ENCODE measurements at places on chromosomes 16 and 17.

DNA sequence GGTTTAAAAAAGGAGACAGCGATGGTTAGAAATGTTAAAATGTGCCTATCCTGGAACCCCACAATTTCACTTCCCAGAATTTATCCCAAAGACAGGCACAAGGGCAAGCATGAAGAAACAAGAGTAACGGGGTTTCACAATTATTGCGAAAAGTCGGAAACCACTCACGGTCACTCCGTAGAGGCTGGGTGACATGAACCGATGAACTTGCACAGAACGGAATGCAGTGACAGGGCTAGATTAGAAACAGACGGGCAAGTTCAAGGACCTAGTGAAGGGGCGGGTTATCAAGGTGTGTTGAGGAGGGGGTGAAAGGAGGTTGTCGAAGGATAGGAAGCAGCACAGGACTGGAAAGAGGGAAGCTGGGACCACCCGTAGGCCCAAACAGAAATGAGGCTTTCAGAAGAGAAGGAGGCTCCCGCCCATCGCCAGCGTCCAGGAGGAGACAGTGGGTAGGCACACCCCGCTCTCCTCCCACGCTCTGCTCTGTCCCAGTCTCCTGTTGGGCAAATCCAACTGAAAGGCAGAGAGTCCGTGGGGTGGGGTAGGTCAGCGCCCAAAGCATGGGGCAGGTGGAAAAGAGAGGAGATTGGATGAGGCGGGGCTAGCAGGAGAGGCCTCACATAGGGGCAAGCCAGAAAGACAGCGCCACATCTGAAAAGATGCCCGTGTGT, 47.4 kb upstream of the JPH3 start:
- DNase-seq, result no peak

GRCh38 chr17:28878981-28879380, 18.6 kb downstream of the FLOT2 start:
- DNase-seq, result no peak

- DNase-seq, result no peak
Observed at GRCh38 chr17:27390540-27390939, 65.7 kb upstream of the KSR1 start.

GRCh38 chr17:6346156-6346786, 88.7 kb downstream of the AIPL1 start:
- no peak for DNase-seq

DNA sequence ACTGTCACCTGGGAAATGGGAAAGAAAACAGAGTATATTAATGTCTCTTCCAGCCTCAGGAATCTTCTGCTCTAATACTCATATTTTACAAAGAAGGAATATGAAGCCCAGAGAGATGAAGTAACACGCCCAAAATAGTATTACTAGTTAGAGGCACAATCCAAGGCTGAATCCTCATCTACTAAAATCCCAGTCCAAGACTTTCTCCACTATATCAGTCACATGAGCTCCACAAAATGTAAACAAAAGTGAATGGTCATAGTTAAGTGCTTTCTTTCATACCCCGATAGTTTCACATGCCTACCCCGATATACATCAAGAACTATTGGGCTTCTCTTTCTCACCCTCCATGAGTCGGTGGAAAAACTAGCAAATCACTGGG, 965 bp downstream of the INTS2 start:
- no peak for DNase-seq

GRCh38 chr17:50268743-50269275, 5.5 kb upstream of the TMEM92 start:
- DNase-seq, result no peak

GRCh38 chr17:81256616-81257015, 17.5 kb downstream of the NDUFAF8 start:
- no peak for DNase-seq

GRCh38 chr17:17300624-17301568, 2.3 kb upstream of the NT5M start:
- no peak for DNase-seq

GRCh38 chr17:76927577-76927976, 59.4 kb downstream of the MGAT5B start:
- no peak for DNase-seq

DNA sequence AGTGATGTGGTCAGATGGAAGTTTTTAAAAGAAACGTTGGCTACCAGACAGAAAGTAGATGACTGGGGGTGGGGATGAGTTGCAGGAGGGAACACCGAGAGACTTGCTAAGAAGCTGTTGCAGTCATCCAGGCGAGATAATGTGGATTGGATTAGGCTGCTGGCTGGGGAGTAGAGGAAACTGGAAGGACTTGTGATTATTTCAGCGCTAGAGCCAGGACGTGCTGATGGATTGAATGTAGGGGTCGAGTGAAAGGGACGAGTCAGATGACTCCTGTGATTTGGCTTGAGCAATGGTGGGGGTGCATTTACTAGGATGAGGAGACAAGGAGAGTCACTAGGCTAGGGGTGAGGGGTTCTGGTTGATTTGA, 88.5 kb downstream of the CLEC16A start:
- no peak for DNase-seq

DNA sequence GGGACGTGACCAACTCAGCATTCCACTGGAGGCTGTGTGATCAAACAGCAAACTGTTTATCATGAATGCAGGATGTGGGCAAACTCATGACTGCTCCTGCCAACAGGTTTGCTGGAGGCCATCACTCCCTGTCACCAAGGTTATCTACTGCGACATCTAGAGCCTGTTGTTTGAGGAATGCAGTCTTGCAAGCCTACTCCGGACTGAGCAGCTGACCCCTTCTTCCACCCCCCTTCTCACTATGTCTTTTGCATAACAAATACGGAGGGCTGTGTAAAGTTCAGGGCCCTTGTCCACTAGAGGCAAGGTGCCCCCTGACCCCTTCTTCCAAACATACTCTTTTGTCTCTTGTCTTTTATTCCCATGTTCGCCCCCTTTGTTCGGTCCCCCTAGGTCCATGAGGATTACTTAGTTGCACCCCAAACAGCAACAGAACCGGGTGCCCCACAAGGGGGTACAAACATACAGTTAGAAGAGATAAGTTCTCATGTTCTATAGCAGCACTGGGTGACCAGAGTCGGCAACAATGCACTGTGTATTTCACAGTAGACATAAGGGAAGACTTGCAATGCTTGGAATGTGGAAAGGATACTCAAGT, 28.7 kb downstream of the MEAK7 start:
- no peak for DNase-seq

DNA sequence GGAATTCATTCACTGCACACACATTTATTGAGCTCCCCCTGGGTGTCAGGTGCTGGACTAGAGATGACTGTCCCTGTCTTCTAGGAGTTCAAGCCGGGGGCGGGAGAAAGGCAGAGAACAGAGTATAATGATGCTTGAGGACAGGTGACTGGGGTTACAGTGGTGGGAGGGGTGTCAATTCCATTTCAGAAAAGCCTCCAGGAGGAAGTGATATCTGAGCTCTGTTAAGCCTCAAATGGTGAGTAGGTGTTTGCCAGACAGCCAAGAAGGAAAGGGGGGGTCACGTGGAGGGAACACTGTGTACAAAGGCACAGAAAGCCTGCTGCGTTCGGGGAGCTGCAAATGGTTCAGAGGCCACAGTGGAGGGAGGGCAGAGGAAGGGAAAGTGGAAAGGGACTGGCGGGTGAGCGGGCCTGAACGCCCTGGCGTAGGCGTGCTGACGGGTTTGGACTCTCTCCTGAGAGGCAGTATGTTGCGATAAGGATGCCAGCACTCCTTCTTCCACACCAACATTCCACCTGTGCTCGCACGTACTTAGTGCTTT, 9.7 kb upstream of the NXPH3 start:
- DNase-seq, result no peak

DNA sequence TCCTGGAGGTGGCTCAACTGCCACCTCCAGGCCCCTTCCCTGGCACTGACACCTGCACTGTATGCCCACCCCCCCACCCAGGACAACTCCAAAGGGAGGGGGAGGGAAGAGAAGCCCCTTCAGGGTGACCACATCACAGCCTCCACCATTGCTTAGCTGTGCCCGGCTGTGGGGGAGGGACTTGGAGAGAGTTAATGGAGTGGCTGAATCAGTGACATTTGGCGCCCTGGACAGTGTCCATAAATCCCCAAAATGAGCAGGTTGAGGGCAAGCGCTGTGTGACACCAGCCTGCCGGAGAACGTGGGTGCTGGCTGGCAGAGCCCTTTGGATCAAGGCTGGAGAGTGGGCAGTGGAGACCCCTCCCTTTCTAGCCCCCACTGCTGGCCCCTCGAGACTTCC, 883 bp downstream of the USH1G start:
- DNase-seq, result no peak

- no peak for DNase-seq
Observed at GRCh38 chr16:63617990-63618763, 1503.7 kb downstream of the CDH11 start.

DNA sequence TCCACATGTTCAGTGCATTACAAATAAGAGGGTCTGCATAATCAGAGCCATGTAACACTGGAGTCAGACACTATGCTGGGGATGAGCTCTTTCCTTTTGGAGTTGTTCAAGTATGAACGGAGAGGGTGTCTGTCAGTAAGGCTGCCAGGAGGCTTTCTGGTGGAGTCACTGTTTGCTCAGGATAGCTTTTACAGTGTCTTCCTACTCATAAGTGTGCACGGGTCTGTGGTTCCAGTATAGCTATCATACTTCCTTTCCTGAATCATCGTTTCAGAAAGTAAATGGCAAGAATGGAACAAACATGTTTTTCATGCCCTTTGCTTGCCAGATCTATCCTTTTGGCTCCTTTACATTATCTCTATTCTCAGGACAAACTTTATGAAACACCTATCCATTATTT, 152.7 kb upstream of the CDH11 start:
- DNase-seq, result no peak

- no peak for DNase-seq
Observed at GRCh38 chr17:65544672-65545071, 16.8 kb downstream of the AXIN2 start.

- DNase-seq, result no peak
Observed at GRCh38 chr16:68434624-68435210, 13.6 kb downstream of the SMPD3 start.

- no peak for DNase-seq
Observed at GRCh38 chr16:9849697-9850245, 332.5 kb downstream of the GRIN2A start.

- no peak for DNase-seq
Observed at GRCh38 chr17:1872976-1873375, 43.2 kb downstream of the RPA1 start.

GRCh38 chr16:85989863-85990643, 91.1 kb downstream of the IRF8 start:
- no peak for DNase-seq

GRCh38 chr17:64575431-64575830, 68.7 kb downstream of the CEP95 start:
- no peak for DNase-seq

DNA sequence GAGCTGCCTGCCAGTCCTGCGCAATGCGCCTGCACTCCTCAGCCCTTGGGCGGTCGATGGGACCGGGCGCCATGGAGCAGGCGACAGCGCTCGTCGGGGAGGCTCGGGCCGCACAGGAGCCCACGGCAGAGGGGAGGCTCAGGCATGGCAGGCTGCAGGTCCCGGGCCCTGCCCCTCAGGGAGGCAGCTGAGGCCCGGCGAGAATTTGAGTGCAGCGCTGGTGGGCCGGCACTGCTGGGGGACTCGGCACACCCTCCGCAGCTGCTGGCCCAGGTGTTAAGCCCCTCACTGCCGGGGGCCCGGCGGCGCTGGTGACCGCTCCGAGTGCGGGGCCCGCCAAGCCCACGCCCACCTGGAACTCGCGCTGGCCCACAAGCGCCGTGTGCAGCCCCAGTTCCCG, 13.6 kb upstream of the FADS6 start:
- DNase-seq, result no peak

GRCh38 chr17:47945529-47946508, 4.4 kb downstream of the PNPO start:
- no peak for DNase-seq

- no peak for DNase-seq
Observed at GRCh38 chr16:63653044-63653839, 1468.6 kb downstream of the CDH11 start.

DNA sequence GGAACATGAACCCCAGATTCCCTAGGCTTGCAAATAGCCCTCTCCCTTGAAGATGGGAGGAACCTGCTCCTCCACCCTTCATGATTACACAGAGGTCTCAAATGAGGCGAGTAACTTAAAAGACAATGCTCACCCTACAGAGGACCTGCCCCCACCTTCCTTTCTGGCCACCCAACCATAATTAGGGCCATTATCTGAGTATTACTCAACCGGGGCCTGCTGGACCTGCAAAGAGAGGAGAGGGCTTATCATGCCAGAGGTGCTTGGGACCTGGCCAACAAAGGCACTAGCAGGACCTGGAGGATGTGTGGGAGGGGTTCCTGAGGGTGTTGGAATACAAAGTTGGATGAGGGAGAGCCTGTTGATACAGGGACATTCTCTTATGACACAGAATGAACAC, 42.4 kb downstream of the RNF157 start:
- DNase-seq, result no peak

GRCh38 chr16:81185416-81185815, 53.1 kb upstream of the BCO1 start:
- DNase-seq, result no peak

GRCh38 chr17:65292430-65292829, 155.3 kb downstream of the RGS9 start:
- no peak for DNase-seq

DNA sequence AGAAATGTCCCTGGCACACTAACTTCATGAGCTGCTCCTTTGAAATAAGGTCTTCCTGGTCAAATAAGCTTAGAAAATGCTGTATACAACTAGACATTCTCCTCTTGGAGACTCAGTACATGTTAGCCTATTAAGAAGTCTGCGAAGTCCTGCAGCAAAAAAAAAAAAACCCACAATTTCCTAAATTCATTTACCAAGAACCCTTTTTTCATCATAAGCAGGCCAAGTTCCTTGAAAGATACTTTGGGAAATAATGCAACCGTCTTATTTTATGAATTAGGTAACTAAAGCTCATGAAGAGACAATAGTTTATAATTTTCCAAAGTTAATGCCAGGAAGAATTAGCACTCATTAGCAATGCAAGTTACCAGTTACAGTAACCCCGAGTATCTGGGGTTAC, 49.0 kb upstream of the HAS3 start:
- DNase-seq, result no peak

- DNase-seq, result no peak
Observed at GRCh38 chr16:85971902-85972638, 73.1 kb downstream of the IRF8 start.

- DNase-seq, result no peak
Observed at GRCh38 chr17:47996201-47996600, 25.3 kb downstream of the CDK5RAP3 start.

GRCh38 chr17:41575336-41575735, 3.5 kb upstream of the KRT9 start:
- no peak for DNase-seq

DNA sequence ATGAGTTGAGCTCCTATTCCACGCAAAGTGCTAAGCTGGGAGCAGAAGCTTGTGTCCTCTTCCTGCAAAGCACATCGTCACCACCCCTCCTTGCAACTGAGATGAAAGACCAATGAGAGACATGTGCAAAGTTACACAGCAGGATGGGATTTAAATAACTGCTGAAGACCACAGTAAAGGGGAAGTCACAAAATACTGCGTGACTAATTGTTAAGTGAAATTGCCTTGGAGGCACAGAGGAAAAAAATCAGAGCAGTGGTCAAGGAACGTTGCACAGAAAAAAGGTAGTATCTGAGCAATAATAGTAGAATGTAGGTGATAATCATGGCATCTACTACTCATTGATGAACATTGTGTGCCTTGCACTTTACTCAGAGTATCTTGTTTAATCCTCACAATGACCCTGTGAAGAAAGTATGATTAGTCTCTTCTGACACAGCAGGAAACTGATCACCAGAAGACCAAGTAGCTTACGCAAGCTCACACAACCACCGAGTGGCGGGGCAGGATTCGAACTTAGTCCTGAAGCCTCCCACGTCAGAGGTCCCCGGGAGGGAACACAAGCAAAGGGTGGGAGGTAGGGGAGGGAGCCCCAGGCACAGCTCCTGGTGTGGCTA, 15.4 kb upstream of the MYO18A start:
- no peak for DNase-seq

GRCh38 chr16:56351481-56351880, 73.9 kb downstream of the AMFR start:
- no peak for DNase-seq
